Central memory CD4-positive, alpha-beta T cell (primary cell): ENCODE measurements at places on chromosomes 1 and 21.

GRCh38 chr1:63813829-63814277, 40.0 kb downstream of the ROR1 start:
- DNase-seq: no peak

DNA sequence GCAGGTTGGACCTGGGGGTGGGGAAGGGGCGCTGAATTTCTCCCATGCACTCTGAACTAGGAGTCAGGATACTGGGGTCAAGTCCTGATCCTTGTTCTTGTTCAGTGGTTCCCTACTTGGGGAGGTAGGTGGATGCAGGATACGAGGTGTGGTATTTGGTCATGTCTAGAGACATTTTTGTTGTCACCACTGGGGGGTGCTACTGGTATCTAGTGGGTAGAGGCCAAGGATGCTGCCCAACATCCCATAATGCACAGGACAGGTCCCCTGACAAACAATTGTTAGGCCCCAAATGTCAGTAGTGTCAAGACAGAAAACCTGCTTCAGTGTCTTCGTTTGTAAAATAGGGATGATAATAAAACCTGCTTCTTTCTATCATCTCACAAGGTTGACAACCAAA, 259.0 kb upstream of the FOXD3 start:
- DNase-seq: no peak

DNA sequence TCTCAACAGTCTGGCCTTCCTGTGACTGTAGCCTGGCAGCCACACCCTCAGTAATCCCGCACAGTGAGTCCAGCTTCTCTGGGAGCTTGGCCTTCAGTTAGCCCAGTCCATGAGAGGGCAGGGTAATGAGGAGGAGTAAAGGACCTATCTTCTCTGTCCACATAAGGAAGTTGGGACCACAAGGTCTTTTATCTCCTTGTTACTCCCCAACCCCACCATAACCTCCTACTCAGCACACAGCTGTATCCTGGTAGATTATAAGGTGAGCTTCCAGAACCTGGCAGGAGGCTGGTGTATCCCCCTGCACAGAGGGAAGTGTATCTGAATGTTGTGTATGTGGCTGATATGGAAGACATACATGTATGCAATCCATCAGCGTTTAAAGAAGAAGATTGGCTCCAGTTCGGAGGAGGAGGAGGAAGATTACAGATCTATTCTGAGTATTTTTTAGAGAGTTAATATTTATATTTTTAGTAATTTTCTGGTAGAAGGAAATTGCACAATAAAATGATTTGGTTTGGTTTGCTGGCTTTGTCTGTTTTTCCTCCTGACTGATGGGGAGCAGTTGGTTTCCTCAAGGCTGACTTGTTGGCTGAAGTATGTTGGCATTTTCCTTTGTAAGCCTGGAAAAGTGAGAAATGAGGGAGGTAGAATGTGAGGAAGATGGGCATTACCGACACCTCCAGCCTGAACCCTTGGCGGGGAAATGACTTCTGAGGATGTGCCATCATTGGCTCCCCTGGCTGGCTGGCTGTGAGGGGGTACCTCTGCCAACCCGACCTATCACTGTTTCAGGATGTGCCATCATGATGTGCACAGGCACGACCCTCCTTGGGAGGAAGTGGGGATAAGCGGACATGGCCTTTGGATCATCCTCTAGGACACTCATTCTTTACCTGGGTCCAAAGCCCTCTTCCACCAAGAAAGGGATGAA, 5.0 kb downstream of the C1orf226 start:
- no peak for DNase-seq

DNA sequence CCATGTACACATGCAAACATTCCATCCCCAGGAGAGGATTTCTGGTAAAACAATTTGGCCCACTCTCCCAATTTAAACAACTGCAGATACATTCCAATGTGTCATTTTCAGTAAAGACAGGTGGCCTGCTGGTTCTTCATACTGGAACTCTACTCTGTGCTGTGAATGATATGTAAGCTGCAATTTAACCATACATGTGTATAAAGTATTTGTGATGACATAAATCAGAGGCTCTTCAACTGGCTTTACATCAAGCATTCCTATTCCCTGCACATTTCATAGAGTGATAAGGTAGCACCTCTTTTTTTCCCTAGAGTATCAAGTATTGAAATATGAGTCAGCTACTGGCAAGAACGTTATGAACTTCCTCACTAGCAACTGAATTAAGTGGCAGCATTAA, 649.5 kb upstream of the ADGRL2 start:
- DNase-seq: no peak

DNA sequence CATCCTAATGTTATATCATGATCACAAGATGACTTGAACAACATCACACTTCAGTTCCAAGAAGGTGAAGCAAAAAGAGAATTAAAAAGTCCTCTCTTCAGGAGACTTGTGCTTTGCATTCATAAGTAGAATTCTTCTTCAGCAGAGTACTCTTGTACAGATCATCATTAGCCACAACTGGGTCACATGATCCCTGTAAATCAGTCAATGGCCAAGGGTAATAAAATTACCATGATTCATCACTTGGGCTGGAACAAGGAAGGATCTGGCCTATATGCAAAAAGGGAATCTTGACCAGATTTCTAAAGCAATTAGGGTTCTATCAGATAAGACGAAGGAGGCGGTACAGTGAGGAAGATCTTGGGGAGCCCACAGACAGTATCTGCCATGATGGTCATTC, 458.0 kb upstream of the DEPDC1 start:
- DNase-seq: no peak

DNA sequence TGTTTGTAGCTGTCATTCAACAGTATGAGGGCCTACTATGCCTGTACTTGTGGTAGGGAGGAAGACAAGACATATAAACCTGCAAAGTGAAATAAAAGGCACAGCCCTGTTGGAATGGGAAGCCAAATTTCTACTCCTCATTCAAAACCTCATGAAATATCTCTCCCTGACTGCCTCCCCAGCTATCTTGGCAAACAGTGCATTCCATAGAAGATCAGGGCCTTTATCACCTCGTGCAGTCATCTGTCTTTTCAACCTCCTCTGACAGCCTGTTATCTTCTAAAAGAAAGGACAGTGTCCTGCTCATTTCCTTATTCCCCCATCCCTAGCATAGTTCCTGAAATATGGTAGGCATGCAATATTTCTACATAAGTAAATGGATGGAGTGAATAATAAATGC, 71.0 kb downstream of the SH3GLB1 start:
- DNase-seq: no peak

DNA sequence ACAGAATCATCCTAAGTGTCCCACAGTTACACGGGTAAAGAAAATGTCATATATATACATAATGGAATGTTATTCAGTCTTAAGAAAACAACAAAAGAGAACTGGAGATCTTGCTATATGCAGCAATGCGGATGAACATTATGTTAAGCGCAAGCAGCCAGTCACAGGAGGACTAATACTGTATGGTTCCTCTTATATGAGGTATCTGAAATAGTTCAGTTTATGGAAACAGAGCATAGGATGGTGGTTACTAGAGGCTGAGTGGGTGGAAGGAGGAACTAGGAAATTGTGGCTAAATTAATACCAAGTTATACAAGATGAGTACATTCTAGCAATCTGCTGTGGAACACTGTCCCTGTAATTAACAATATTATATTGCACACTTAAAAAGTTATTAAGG, 834.3 kb downstream of the KCNT2 start:
- no peak for DNase-seq

DNA sequence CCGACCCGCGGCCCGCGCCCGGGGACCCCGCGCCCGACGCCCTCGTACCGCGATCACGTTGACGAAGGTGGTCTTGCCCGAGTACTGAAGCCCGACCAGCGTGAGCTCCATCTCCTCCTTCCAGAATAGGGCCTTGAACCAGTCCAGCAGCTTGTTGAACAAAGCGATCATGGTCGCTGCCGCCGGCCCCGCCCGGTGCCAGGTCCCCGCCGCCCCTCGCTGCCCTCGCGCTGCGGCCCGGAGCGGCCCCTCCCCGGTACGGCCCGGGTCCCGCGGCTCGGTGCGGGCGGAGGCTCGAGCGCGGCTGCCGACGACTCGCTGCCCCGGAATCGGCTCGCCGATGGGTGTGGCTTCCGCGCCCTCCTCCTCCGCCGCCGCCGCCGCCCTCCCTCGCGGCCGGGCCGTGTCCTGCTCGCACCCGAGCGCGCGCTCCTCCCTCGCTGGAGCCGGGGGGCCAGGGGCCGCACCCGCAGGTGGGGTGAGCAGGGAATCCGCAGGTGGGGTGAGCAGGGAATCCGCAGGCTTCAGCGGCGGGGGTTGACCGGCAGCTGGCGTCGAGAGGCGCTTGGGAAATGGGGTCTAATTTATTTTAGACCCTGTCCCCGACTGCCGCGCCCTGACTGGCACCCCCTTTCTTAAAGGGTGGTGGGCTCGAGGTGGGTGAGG, at the start of gene ARL8A:
Gene ARL8A (minus strand): TSS at position 336 of the 666 bp plus-strand sequence. CDS start 165 bp downstream, at position 171.
- DNase-seq: peak; percentile 61

GRCh38 chr1:167808104-167808503, 86.3 kb downstream of the MPZL1 start:
- DNase-seq: no peak

DNA sequence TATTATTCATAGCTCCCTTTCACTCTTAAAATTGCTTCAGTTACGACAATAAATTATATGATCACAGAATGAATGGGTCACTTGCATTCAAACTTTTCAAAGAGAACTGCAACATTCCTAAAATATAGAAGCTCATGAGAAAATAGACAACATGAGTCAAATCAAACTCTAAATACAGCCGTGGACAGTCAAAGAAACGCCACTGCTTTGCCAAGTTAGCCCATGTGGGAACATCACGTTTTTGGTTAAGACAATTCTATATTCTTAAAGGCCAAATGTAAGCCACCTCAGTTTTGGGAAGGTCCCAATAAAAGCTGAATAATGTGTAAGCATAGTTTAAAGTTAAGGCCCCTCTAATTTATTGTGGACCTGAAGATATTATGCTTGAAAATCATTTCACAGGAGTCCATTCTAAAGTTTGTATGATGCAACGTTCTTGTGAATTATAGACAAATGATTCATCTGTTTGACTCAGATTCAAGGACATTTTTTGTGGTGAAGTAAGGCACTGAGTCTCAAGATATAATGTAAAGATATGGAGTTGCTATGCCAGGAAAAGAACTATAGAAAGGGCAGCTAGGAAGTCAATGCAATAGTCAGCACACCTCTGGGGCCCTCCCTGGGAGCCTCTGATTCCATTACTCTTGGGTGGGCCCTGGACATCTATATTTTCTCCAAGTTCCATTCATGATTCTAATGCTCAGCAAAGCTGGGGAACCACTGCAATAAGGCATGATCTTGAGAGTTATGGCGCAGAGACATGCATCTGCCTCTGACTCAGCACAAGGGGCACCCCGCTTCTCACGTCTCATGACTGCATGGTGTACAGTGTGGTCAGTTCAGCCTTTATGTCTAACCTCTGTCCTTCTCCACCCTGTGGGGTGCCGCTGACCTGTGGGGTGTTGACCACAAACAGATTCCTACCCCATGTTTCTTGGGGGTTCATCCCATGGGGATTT, 33.9 kb downstream of the ETS2 start:
- DNase-seq: no peak

GRCh38 chr1:196306421-196306820, 301.8 kb downstream of the KCNT2 start:
- no peak for DNase-seq

- no peak for DNase-seq
Measured at GRCh38 chr1:8625981-8626898, 191.2 kb downstream of the RERE start.

DNA sequence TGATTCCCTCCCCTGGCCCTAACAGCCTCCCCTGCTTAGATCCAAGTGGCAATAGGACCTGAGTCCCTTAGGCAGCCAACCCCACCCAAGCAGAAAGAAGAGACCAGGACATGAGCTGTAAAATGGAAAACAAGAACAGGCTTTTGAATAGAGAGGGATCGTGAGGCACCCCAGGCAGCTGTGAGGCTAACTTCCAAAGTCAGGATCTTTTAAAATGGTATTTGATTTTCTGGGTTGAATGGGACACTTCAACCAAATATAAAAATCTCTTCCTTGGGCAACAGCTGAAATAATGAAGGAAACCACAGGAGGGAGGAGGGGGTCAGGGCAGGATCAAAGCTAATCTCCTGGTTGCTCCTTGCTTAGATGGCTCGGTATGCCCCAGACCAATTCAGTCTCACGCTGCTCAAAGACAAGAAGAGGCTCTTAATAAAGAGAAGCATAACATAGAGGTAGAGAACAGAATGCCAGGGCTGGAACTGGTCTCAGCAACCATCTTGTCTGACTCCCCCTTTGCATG, 28.6 kb upstream of the AVPR1B start:
- DNase-seq: no peak
